ENCODE measurements at places on chromosomes 7 and 10.

- DNase-seq: peak; percentile 50
Observed at GRCh38 chr7:106535234-106535932, 125.6 kb downstream of the CCDC71L start.

DNA sequence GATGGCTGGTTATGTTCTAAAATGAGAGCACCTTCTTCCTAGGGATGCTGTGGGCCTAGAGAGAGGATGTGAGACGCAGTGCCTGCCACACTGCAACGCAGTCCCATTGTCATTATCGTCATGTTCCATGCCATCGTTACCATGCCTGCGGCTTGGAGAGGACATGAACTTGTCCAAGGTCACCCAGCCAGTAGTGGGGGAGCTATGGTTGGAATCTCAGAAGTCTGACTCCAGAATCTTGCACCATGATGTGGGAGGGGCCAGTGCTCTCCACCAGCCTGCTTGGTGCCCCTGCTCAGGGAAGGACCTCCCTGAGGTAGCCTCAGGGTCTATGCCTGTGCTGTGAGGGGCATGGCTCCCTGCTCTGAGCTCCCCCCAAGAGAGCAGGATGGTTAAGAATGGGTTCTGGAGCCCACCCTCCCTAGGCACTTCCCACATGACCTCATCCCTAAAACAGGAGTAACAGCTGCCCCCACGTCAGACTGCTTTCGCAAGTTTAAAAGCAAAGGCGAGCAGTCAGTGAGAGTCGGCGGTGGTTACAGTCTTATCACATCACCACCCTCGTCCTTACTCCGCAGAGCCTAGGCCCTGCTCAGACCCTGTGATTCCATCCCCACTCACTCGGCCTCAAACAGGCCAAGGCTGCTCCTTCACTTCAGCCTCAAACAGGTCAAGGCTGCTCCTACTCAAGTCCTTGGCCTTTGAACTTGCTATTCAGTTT, 50.4 kb downstream of the HABP2 start:
- no peak for DNase-seq

DNA sequence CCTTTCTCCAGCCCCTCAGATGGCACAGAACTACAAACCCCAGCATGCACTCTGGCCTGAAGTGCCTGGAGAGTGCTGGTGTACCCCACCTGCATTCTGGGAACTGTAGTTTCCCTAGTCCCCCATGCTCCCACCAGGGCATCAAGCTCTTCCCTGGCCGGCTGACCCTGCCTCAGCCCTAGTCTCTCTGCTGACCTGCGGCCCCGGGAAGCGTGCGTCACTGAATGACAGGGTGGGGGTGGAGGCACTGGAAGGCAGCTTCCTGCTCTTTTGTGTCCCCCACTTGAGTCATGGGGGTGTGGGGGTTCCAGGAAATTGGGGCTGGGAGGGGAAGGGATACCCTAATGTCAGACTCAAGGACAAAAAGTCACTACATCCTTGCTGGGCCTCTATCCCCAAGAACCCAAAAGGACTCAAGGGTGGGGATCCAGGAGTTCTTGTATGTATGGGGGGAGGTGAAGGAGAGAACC, 2.1 kb downstream of the NOS3 start:
- no peak for DNase-seq

GRCh38 chr7:127865466-127865865, 165.8 kb downstream of the LRRC4 start:
- peak; percentile 82 for DNase-seq

GRCh38 chr10:77071001-77071511, 566.6 kb downstream of the KCNMA1 start:
- DNase-seq: no peak

DNA sequence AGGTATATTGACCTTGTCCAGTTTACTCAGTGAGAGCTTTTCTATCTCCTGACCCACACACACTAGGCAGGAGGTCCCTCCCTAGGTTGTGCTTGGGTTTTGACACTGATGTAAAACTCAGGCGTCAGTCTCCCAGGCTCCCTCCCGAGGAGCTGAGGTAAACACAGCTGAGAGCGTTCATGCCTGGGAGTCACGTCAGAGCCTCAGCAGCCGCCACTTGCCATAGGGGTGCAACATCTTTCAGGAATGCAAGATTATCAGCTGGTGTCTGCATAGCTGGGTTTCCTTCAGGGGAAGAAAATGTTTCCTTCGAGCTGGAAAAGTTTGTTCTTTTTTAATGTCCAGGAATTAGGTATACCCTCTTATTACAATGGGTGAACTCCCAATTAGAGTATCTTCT, 70.6 kb downstream of the FGFR2 start:
- DNase-seq: no peak

- no peak for DNase-seq
Observed at GRCh38 chr10:48282829-48283228, 8.3 kb upstream of the FRMPD2 start.

DNA sequence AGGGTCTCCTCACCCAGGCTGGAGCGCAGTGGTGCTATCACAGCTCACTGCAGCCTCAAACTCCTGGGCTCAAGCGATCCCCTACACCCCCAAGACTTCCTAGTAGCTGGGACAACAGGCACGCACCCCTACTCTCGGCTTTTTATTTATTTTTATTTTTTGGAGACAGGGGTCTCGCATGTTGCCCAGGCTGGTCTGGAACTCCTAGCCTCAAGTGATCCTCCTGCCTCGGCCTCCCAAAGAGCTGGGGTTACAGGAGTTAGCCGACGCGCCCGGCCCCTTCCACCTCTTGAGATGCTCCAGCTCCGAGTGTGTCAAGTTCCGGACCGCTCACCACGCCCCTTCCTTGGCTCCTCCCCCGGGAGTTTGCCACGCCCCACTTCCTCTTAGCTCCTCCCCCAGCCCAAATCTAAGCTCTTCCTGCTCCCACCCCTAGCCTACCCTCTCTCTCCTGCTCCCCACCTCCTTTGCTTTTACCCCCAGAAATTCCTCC, 6.3 kb downstream of the NAT16 start:
- DNase-seq: peak; percentile 68

DNA sequence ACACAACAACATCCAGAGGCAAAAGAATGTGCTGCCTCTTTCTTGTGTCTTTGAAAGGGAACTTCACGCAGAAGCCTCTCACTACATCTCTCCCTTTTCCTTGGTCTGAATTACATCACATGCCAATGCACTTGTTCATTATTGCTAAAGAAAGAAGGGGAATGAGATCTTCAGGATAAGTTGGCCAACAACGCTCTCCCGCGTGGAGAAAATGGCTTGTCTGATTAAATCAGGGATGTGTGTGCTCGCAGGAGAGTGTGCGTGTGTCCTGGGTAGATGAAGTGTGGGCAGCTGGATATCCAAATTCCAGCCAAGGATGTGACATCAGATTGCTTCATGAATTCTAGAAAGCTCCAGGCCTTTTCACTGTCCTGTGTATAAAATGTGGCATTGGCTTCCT, 541.6 kb upstream of the FZD8 start:
- DNase-seq: no peak

DNA sequence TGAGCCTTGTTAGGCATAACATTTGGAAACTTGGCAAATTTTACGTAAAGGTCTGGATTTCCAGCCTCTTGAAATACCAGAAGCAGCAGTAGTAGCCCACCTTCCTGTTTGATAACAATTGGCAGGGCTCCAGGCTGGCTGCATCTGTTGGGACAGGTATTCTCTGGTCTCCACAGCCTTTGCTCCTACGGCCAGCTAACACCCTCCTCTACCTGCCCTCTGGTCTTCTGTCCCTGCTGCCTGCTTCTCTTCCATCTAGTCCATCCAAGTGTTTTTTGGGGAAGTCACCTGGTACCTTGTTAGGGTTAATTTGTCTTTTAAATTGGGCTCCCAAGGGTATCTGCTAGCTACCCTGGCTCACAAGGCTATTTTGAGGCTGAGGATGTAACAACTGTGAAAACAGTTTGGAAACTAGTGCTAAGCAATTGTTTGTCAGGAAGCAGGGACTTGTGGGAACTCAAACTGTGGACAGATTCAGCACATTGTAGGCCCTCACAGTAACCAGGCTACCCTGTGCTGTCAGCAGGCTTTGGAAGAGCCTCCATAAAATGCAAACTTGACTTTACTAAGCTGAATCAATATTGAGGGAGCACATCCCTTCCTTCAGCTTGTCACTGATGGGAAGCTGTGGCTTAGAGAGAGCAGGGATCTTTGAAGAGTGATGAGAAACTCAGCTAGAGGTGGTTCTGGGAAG, 8.5 kb downstream of the RPS24 start:
- peak; percentile 6 for DNase-seq

DNA sequence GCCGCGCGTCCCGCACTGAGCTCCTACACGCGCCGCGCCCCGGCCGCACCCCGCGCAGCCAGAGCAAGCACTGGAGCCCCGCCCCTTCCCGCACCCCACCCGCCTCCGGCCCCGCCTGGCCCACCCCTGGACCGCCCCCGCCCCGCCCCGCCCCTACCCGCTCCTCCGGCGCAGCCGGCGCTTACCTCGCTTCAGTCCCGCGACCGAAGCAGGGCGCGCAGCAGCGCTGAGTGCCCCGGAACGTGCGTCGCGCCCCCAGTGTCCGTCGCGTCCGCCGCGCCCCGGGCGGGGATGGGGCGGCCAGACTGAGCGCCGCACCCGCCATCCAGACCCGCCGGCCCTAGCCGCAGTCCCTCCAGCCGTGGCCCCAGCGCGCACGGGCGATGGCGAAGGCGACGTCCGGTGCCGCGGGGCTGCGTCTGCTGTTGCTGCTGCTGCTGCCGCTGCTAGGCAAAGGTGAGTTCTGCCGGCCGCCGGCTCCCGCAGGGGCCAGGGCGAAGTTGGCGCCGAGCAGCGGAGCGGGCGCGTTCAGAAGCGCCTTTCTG, at the start of gene RET:
Gene RET, plus strand, starts transcription at position 194 of the 545 bp plus-strand sequence. Its CDS starts 190 bp downstream, at position 384.
- DNase-seq: no peak

- no peak for DNase-seq
Observed at GRCh38 chr7:155684543-155684942, 40.1 kb downstream of the RBM33 start.

GRCh38 chr7:133522501-133522900, 269.6 kb downstream of the EXOC4 start:
- no peak for DNase-seq

GRCh38 chr10:14652067-14652466, 122.6 kb downstream of the FAM107B start:
- no peak for DNase-seq

DNA sequence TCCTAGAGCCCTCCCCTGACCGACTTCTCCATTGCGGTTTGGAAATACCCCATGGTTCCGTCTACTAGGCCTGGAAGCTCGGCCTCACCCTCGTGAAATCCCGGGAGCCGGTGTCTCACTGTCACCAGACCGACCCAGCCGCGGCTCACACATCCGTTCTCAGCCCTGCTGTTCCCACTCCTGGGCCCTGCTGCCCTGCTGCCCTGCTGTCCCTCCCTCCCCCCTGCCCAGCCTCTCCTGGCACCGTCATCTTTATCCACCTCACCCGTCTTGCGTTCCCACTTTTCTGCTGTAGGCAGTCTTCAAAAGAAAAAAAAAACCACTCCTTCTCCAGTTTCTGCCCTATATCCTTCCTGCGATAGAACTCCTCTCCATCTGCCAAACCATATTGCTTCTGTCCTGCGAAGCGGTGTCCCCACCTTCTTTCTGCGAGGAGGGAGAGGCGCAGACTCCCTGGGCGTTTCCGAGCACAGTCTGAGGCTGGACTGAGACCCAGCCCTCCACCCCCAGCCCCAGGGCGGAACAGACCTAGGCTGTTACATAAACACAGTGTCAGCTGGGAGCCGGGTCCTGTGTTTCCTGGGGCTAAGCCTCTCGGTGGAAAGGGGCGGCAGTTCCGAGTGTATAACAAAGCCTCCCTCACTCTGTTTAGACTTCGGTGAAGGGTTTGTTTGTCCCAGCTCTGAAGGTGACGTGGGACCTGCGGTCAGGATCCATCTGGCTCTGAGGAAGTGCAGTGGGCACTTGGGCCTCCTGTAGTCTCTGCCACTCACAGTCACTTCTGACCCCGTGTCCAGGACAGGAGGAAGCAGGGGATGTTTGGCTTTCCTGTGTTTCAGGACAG, 2.8 kb downstream of the AGAP3 start:
- DNase-seq: peak; percentile 67

DNA sequence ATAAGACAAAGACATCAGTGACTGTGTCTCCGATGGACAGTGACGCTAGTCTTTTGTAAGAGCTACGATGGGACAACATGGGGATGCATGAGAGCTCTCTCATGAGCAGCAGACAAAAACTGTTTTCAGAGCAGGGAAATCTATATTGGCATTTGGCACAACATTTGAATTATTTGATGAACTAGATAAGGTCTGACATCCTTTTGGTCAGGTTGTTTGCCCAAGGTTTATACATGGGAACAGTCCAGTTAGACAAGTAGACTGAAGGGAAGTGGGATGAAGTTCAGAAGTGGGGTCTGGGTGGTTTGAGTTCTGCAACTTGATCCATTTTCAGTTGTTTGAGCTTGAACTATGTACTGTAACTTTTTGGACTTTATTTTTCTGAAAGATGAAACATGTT, 50.8 kb downstream of the BUB3 start:
- DNase-seq: no peak

- no peak for DNase-seq
Observed at GRCh38 chr10:12073526-12073925, 4.8 kb downstream of the DHTKD1 start.

GRCh38 chr7:36473454-36474282, 84.0 kb downstream of the ANLN start:
- DNase-seq: no peak

DNA sequence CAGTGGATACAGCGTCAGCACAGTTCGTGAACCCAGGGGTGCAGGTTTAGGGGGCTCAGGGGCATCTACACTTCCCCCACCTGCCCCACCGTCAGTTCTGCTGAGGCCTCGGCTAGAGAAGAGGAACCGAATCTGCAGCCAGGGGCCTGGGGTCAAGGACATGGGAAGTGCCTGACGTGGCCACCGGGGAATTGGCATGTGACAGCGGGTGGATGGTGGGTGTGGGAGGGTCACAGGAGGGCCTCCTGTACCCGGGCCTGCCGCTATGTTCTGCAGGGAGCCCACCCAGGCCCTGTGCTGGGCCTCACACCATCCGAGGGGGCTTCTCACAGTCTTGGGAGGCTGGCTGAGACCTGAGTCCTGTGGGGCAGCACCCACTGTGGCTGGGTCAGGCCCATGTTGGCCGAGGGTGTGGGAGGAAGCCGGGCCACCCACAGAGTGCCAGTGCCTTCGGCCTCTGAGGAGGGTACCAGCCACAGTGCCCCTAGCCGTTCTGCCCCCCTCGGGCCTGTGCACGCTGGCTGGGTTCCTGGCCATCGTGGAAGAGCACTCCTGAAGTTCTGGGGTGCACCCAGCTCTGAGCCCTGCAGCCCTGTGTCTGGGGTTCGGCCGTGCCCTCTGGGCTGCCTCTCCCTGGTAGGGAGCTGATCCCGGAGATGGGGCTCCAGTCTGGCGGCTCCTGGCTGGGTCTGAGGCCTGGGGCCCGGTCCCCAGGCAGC, 5.9 kb downstream of the TTYH3 start:
- DNase-seq: no peak

DNA sequence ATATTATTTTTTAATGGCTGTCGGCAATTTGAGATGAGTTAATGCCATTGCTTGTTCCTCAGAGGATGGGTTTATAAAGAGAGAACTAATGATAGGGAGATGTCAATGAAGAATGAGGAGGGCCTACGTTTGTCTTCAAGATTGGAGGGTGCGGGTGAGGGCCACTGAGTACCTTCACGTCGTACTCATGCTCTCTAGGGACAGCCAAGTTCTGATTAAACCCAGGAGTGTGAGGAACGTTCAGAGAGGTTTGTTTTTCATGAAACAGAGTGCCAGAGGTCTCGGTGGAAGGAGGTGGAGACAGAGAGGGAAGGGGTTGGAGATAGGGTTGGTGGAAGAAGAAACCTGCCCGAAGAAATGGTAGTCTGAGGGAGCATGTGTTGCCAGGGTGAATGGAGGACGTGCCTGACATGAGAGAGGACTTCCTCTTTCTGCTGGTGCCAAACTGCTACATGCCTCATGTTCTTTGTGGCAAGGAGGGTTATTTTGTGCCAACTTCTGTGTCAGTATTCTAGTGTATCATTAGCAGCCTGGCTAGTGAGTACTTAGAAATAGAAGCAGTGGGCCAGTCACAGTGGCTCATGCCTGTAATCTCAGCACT, 8.9 kb downstream of the DHTKD1 start:
- no peak for DNase-seq

GRCh38 chr10:919481-919880, 12.0 kb downstream of the LARP4B start:
- DNase-seq: no peak

Data from HCEC 1CT (cell line).